ENCODE measurements at places on chromosomes 6 and 20.

DNA sequence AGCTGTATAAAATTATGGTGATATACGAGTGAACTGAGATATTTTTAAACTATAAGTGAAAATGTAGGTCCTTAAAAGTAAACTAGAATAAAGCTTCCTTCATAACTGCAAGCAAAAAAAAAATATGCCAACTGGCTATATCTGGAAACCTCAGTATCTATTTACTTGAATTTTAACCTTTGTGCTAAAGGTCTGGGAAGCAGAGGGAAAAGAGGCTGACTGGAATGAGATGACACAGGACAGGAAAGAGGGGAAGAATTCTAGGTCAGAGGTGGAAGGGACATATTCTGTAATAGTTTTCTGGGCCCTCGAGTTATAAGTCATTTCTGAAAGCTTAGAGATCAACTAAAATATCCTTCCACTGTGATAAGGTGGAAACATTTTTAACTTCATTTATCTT, 46.8 kb downstream of the AIG1 start:
- DNase-seq, result no peak

DNA sequence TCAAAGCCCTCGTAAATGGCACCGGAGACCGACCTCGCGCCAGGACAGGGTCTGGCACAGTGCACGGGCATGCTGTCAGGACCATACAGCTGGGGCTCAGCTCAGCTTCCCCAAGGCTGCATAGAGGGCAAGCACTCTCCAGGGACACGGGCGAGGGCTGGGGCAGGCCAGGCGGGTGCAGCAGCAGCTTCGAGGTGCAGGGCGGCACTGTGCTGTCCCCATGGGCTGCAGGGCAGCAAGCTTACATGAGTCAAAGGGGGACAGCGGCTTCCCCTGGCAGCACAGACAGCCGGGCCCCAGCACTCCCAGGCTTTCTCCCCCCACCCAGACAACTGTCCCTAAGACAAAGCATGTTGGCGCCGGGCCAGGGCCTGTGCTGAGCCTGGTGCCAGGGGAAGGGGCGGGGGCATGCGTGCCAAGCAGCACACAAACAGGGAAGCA, 25.7 kb downstream of the PSMG4 start:
- no peak for DNase-seq

GRCh38 chr6:148069256-148069655, 273.4 kb upstream of the SASH1 start:
- DNase-seq, result no peak

- DNase-seq, result no peak
These were observed 1.8 kb upstream of the CCND3 start for GRCh38 chr6:41943456-41943855.

- no peak for DNase-seq
These were observed 17.2 kb downstream of the SERINC3 start for GRCh38 chr20:44504402-44505307.

DNA sequence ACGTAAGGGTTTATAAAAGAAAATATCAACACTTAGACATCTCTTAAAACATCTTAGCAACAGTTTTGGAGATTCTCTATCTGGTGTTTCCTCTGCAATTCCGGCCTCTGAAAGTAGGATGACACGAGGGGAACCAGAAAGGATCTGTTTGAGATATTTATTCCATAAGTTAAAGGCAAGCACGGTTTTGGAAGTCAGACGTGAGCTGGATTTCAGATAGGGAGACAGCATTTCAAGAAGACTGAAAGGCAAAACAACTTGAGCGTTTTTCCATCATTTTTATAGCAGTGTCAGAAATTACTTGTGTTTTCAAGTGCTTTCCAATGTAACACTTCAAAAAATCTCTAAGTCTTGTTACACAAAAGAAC, 52.9 kb upstream of the BTN3A2 start:
- no peak for DNase-seq

- no peak for DNase-seq
These were observed 49.0 kb upstream of the TAGAP start for GRCh38 chr6:159093609-159094443.
